OCI-LY7 (cell line): ENCODE measurements at places on chromosomes 6 and 20. TPM values are rescaled to one million over a fixed set of nuclear protein-coding genes. Genes with fewer than 3 reads are reported as not detected.

- DNase-seq, result no peak
Observed at GRCh38 chr6:29726571-29727194, 3.4 kb downstream of the HLA-F start.

CDH22 gene
- not detected in 2 replicates for total RNA-seq

- no peak for DNase-seq
Observed at GRCh38 chr20:59940956-59941294, 736 bp downstream of the FAM217B start.

DNA sequence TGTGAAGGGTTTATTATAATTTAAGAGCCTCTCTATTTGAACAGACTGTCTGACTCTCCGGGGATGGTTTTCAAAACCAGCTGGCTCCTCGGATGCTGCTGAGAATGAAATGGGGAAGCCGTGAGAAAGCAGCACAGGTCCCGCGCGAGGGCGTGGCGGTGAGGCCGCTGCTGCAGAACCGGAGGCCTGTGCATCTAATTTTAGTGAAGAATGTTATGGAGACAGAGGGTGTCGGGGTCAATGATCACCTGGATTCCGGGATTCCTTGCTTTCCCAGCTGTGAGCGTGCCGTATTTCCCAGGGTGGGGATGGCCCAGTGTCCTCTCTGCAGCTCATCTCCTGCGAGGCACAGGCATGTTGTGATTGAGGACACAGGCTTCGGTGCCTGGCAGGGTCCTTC is 348.0 kb downstream of the CDH4 start:
- no peak for DNase-seq

SLC22A16 gene
- total RNA-seq, result not detected in 2 replicates

- DNase-seq, result no peak
Observed at GRCh38 chr20:39039261-39039660, 77.1 kb downstream of the DHX35 start.

DNA sequence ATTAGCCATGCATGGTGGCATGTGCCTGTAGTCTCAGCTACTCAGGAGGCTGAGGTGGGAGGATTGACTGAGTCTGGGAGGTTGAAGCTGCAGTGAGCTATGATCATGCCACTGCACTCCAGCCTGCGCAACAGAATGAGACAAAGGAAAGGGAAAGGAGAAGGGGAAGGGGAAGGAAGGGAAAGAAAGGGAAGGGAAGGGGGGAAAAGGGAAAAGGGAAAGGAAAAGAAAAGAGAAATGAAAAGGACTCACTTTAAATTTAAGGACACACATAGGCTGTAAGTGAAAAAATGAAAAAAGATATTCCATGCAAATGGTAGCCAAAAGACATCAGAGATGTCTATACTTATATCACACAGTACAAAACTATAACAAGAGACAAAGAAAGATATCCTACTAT is 74.2 kb downstream of the COL21A1 start:
- DNase-seq, result no peak

- DNase-seq, result no peak
Observed at GRCh38 chr6:155448668-155449449, 6.8 kb downstream of the NOX3 start.

DNA sequence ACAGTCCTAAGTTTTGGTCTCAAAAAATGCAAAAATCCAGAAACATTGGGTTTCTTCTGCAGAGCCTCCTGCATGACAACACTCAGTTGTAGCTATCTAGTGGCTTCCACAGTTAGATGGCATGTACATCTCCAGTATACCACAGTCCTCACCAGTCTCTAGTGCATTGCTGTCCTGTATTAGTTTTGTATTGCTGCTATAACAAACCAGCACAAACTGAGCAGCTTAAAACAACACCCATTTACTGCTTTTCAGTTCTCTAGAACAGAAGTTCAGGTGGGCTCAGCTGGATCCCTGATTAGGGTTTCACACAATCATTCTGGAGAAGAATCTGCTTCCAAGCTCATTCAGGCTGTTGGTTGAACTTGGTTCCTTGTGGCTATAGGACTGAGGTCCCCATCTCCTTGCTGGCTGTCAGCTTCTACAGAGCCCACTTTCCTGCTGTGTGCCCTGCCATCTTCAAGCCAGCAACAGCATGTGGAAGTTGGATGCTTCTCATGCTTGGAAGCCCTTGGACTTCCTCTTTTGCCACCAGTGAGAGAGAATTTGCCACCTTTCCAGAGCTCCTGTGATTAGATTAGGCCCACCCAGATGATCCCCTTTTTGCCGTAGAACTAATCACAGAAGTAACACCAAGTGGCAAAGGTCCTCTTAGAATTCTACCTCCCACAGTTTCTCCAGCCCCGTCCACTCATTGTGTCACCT is 48.9 kb upstream of the TBC1D7 start:
- no peak for DNase-seq
